ENCODE measurements at places on chromosomes 12 and 14.

DNA sequence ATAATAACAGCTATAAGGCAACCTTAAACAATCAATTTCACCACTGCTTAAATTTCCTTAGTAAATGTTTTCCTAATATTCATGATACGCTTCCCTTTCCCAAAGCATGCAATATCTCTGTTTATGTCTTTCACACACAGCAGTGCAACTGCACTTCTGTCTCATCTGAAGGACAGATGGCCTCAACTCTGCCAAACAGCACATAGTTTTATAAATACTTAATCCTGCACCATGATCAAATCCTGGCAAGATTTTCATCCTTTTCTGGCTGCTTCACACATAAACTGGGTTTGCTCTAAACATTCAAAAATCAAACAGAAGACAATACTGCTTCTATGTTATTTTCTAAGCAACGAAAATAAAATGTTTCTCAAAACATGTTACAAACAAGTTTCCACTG, 266.3 kb downstream of the ITPR2 start:
- DNase-seq: no peak

- DNase-seq: no peak
These were observed 537.1 kb upstream of the SEL1L start for GRCh38 chr14:82070753-82071152.

- no peak for DNase-seq
These were observed 57.9 kb upstream of the GPR68 start for GRCh38 chr14:91302391-91302790.

- no peak for DNase-seq
These were observed 16.3 kb upstream of the CD9 start for GRCh38 chr12:6183689-6184428.

GRCh38 chr14:94342334-94342934, 19.3 kb upstream of the SERPINA6 start:
- DNase-seq: peak; percentile 92

DNA sequence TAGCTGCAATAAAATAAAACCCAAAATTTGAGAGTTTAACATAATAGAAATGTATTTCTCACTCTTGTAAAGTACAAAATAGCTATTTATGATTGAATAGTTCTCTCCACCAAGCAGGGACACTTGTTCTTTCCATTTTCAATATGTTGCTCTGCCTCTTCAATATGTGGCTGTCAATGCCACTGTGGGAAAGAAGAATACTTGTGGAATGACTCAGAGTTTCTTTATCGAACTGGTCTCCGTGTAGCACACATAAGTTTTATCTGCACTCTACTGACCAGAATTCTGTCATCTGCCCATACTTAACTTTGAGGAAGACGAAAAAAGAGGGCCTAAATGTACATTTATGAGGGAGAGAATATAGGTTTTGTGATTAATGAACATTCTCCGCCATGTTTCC, 256.9 kb downstream of the ATXN7L3B start:
- DNase-seq: no peak

DNA sequence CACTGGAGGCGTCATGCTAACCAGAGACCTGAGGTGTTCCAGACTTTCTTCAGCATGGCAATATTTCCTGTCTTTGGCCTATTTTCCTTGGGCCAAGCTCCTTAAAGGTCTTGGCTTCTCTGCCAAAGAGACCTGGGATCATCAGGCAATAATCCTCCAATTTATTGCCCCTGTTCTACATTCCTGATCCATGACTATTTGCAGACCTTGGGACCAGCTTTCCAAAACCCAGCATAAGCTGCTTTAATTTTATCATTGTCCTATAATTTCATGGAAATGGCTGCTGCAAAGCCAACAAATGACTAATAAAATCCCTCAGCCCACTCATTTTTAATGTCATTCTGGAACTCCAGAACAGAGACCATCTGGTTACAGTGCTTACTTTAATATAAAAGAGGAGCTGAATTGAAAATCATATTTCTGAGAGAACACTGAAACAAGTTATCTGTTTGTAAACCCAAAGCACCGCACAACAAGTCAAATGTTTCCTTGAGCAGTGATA, 166.9 kb upstream of the BTG1 start:
- no peak for DNase-seq

GRCh38 chr12:56010111-56010570, 10.7 kb upstream of the IKZF4 start:
- no peak for DNase-seq

DNA sequence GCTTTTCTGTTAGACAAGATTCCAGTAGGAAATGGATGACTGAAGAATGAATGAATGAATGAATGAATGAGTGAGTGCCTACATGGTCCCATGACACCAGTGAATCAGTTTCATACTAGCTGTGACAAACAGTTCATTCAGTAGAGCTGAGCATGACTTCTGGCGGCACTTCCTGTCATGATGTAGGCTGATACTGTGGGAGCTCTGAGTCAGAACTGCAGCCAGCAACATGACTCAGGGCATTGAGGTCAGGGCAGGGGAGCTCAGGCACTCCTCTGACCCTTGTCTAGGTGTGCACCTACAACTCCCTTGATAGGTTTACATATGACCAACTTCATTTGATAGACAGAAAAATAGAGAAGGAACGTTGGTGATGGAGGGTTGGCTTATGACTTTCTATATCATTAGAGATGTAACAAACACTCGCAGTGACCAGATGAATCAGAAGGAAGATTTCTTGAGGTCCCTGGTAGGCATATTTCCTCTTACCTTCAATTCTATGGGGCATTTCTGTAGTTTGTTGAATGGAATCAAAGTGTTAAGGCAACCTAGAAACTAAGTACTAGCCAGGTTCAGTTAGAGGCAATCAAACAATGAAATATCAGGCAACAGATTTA, 139.3 kb upstream of the ARHGAP5 start:
- DNase-seq: peak; percentile 85

- DNase-seq: no peak
These were observed 3.3 kb upstream of the PAX9 start for GRCh38 chr14:36658123-36659009.

DNA sequence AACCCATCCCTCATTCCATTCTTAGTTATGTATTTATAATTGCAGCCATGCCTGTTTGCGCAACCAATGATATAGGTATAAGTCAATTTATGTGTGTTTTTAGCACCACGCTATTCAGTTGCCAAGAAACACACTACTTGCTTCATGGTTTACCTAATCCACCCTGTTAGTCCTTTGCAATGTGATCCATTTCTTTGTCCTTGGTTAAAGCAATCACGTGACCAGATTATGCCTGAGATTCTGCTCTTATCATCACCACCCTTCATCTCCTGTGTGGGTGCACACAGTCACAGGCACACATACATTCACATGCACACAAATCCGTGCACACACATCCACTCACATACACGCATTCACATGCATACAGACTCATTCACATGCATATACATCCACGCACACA, 52.3 kb upstream of the KCNA5 start:
- DNase-seq: no peak

- no peak for DNase-seq
These were observed 20.1 kb downstream of the TPCN1 start for GRCh38 chr12:113241191-113242025.

DNA sequence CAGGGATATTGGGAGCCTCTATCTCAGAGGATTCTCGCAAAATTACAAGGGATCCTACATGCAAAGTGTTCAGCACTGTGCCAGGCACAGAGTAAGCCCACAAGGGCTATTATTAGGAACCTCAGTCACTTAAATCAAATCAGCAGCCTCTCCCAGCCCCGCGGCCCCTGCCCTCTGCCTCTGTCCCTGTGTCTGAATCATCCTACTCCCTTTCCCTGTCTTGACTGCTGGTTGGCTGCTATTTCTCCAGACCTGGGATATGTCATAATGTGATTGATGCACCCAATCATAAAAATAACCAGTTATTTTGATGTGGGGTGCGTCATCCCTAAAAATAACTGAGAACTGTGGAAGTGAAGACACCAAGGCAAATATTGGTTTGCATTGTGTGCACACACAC, 176.3 kb downstream of the KSR2 start:
- no peak for DNase-seq

DNA sequence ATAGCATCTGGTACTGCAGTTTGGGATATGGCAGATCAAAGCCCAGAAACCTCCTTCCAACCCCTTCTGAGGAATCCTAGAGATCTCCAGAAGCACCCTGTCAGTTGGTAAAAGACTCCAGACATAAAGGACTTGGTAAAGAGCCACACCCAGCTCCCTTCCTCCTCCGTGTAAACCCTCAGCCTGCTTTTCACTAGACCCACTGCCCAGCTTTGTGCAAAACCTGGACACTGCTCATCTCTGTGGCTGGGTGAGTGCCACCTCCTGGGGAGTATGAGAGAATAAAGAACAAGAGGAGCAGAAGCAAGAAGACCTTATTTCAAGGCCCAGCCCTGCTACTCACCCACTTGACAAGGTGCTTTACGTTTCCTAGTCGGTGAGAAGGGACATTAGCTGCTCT, 33.0 kb downstream of the ANO2 start:
- no peak for DNase-seq

DNA sequence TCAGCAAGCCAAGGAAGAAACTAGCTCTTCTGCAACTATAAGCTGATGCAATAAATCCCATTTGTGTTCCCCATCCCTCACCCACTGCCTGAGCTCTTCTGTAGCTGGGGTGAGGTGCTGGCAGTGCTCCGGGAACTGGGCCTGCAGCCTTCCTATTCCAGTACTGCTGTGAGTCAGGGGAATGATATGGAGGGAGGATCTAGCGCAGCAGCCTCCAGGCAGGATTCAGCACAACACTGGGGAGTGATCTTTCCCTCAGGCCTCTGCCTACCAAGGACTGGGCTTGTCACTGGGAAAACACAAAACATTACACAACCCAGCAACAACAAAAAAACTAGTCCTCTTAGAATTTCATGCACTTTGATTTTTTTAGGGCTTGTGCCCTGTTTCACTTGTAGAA, 58.7 kb downstream of the ST8SIA1 start:
- DNase-seq: no peak
